ENCODE measurements at places on chromosomes 4 and X.
A peak's percentile ranks its signal among the peaks of the same experiment; 100 is the strongest.

DNA sequence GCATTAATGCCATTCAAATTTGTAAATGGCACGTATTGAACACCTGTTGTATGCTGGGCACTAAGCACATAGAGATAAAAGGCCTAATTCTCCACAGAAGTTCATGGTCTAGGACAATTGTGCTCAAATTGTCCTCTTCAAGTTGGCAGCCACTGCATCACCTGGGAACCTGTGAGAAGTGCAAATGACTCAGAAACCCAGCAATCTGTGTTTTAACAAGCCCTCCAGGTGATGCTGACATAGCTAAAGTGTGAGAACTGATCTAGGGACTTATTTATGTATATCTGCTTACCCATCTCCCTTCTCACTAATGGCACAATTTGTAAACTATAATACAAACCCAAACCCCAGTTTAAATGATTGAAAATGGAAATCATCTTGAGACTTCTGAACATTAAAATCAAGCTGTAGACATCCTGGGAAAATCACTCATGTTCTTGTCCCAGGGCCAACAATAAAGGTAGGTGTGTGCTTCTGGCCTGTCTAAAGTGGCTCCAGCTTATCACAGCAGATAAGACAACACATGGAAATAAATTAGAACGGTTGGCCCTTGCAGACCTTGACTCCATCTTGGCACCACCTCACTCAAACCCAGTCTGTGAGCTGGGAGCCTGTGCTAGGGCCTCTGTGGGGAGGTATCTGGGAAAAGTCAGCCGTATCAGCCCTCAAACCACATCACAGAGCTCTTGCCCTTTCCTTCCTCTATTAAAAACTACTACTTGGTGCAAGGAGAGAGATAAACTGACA is 46.8 kb downstream of the UCHL1 start:
- no peak for DNase-seq

DNA sequence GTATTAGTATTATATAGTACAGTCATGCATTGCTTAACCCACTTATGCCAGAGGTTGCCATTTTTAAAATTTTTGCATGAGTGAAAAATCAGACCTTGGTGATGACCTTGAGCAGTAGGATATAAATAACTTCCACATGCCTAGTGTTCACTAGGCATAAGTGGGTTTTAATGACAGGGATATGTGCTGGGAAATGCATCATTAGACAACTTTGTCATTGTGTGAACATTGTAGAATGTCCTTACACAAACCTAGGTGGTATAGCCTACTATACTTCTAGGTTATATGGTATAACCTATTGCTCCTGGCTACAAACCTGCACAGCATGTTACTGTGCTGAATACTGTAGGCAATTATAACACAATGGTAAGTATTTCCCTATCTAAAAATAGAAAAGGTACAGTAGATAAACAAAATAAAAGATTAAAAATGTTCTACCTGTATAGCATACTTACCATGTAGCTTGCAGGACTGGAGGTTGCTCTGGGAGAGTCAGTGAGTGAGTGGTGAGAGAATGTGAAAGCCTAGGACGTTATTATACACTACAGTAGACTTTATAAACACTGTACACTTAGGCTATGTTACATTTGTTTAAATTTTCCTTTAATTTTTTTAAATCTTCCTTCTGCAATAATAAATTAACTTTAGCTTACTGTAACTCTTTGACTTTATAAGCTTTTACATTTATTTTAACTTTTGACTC is 326.7 kb downstream of the ANK2 start:
- DNase-seq: no peak

DNA sequence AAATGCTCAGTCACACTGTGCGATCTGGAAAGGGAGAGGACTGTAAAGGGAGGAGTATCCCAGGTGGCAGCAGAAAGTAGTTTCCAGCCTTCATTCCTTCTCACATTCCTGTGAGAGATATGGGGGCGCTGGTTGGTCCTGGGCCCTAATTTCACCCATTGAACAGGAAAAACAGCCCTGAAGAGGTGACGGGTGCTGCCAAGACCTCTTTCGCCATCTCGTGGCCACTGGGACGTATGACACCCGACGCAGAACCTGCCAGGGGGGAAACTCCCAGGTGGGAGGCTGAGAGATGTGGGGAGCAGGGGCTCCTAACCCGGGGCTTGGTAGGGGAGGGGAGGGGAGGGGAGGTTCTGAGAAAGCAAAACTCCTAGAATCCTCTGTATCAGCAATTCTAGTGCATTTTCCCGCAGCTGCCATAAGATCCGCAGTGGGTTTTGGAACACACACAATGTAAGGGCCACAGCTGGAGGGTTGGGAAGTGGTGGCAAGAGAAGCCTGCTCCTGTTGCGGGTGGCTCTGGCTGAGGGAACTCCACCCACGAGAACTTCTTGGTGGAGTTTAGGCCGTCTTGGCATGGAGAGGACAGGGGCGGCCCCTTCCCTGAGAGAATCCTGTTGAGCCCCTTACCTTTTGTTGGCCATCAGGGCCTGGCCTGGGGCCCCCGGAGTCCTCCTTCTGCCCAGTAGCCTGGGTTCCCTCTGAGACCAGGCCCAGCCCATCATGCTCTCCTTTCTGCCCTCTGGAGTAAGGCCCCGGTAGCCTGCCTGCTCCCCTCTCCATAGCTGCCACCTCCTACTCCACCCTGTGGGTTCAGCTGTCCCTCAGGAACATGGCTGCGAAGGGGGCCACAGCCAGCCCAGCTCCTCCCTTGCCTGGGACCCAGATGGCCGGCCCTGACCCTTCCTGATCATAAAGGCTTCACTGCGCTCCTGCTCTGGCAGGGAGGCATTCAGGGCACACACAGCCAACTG is 134.1 kb downstream of the OR13H1 start:
- DNase-seq: peak; percentile 11

DNA sequence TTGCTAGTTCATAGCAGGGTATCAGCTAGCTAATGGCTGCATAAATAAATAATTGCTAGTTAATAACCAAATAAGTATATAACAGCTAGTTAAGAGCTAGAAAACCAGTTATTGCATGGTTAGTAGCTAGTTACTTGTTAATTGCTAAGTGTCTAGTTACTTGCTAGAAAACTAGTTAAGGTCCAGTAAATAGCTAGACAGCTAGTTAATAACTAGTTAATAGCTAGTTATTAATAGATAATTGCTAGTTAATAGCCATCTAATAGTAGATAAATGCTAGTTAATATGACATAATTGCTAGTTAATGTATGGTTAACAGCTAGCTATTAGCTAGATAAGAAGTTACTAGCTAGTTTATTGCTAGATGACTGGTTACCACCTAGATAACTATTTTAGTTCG is 629.9 kb upstream of the CT83 start:
- no peak for DNase-seq

DNA sequence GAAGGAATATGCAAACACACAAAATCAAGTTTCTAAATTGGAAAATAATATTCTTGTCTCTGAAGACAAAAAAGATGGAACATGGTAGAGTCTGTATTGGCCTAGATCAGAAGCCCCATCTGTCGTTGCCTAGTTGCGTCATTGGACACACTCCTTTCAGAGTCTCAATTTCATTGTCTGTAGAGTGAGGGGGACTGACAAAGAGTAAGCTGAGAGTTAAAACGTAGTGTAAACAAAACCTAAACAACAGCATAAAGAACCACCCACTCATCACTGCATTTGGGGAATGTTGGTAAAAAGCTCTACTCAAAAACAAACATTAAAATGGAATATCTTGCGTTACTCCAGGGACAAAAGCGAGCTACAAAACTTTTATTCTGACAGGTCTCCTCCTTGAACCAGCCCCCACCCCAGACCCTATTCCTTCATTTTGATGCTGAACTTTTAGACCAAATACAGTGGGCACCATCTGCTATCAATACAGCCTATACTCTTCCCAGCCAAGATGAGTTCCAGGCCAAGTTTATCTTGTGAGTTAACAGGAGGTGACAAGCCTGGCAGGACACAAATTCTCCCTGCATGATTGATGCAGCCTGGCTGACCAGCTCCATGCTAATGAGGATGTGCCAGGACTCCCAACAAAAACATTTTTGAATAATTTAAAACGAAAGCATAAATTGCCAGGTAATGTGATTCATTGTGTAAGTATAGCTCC is 125.2 kb downstream of the COL25A1 start:
- no peak for DNase-seq

DNA sequence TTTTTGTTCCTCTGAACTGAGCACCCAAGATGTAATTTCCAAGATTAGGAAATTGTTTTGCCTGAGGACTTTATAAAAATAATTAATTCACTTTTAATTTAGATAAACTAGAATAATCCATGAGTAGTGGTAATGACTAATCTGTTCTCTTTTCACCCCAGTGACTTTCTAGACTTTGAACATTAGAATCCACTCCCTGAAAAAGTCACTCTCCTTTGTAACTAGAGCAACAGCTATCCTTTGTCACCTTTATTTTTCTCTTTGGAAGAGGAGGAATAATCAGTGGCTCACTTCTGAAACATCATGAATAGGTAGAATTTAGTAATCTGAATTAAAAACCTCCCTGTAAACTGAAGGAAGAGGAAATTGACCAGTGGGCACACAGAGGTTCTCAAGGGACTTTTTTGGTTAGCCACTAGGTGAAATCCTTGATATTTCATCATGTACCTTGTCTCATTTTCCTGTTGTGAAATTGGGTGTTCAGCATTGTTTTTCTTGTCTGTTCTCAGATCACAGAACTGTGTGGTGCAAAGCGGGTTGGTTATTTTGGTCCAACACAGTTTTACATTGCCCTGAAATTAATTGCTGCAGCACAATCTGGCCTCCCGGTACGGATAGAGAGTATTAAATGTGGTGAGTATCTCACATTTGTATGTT is 59.4 kb downstream of the REPS2 start:
- DNase-seq: no peak

DNA sequence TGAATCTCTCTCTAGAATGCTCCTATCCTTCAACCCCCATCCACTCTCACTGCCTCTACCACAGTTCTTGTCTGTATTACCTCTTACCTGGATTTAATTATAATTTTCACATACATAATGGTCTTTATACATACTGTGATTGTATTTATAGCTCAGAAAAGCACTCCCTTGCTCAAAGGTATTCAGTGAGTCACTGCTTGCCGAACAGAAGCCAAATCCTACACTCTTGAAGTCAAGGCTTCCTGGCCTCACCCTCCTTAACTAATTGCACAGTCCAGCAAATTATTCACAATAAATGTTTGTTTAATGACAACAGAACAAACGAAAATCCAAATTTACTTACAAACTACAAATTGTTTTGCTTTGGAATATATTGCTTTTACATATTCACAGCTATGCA is 159.5 kb downstream of the KLHL13 start:
- no peak for DNase-seq

GRCh38 chrX:150371877-150372276 is 8.8 kb downstream of the MAMLD1 start:
- no peak for DNase-seq

DNA sequence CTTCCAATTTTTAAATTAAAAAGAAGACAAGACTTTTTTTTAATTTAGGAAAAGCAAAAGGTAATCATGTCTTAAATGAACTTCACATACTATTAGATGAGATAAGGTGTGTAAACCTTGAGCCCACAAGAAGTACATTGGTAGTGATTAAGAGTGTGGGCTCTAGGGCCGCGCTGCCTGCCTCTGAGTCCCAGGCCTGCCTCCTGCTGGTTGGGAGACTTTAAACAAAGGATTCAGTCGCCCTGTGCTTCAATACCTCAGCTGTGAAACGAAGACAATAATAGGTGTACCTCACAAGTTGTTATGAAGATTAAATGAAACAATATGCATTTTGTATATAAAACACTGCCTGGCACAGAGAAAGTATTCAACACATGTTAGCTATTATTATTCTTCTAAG is 95.9 kb upstream of the MYOZ2 start:
- peak; percentile 30 for DNase-seq

GRCh38 chr4:129092631-129093190 is 628 bp downstream of the SCLT1 start:
- DNase-seq: peak; percentile 10

DNA sequence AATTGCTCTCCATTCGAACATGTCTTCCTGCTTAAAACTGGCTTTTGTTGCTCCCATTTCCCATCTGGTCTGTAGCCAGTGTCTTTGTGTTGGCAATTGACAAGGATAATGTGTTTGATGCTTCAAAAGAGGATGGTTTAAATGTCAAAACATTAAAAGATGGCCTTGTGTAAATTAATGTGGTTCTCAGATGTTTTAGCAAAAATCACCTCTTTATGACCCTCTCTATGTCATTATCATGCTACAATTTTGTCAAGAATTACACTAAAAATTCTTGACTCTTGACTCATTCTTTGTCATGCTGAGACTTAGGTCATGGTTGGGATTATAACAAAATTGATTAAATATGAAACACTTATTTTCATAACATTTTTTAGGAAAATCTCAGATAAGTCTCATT is 47.4 kb downstream of the TMEM131L start:
- peak; percentile 92 for DNase-seq

GRCh38 chrX:39309721-39310152 is 508.5 kb downstream of the MID1IP1 start:
- DNase-seq: peak; percentile 1

DNA sequence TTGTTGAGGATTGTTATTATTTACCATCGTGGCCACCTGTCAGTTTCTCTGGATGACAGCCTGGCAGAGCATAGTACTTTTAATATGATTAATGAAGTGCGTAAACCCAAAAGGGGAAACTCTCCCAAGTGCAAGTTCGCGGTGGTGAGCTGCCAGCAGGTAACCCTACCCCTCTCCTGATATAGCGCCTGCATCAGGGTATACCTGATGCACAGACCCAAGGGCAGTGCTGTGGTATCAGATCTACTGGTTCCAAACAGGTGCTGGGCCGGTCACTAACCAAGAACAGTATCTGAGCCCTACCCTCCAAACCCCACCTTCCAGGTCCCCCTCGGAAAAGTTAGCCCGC is 1.6 kb downstream of the RNF150 start:
- DNase-seq: no peak

DNA sequence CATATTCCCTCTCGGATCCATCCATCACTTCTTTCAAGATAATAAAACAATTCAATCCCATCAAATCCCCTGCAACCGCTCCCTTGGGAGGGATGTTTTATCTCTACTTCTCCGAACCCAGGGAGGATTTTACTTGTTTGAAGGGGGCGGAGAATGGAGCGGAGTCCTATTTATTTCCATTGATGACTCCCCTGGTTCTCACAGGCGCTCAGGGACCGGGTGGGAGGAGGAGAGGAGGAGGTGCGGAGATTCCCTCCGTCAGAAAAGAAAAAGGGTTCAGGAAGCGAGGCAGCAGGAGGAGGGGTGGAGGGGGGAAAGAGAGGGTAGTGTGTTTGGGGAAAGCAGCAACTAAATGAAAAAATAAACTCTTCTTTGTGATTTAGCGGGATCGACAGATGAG is 2.1 kb downstream of the NDNF start:
- DNase-seq: peak; percentile 13

All from fibroblast of skin of back (primary cell).